GM23248 (cell line): ENCODE measurements at places on chromosomes 2 and 18. TPM values are rescaled to one million over a fixed set of nuclear protein-coding genes. Genes with fewer than 3 reads are reported as not detected.

- no peak for DNase-seq
These were observed 4.2 kb downstream of the SP9 start for GRCh38 chr2:174338671-174339560.

Gene TGFA
- 14.8 and 17.3 TPM in 2 replicates for total RNA-seq

DNA sequence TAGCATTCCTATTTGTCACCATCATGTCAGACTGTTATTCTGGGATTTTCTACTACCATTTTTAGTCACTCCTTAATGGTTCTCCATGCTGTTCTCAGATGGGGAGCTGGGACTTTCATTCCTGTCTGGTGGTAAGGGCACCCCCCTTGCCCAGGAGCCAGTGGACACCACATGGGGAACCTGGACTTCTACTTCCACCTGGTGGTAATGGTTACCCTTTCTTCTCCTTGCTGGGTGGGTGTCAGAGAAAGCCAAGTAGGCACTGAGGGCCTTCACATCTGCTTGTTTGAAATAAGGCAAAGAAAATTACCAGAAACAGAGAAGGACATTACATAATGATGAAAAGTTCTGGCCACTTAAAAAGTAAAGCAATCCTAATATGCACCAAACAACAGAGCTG lies 239.8 kb downstream of the FHOD3 start:
- no peak for DNase-seq

- no peak for DNase-seq
These were observed 72.3 kb downstream of the INHBB start for GRCh38 chr2:120418174-120418787.
